Astrocyte of the cerebellum (primary cell): ENCODE measurements at places on chromosomes 3 and 15.

DNA sequence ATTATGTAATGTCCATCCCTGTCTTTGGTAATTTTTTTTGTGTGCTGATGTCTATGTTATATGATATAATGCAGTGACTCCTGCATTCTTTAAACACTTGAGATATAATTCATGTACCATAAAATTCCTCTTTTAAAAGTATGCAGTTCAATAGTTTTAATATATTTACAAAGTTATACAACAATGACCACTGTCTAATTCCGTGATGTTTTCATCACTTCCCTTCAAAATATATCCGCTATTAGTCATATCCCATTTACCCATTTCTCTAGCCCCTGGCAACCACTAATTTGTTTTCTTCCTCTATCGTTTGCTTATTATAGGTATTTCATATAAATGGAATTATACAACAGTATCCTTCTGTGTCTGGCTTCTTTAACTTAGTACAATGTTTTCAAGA, 64.9 kb upstream of the SUCLG2 start:
- no peak for DNase-seq

- no peak for DNase-seq
Measured at GRCh38 chr3:31043184-31043819, 148.8 kb upstream of the GADL1 start.

DNA sequence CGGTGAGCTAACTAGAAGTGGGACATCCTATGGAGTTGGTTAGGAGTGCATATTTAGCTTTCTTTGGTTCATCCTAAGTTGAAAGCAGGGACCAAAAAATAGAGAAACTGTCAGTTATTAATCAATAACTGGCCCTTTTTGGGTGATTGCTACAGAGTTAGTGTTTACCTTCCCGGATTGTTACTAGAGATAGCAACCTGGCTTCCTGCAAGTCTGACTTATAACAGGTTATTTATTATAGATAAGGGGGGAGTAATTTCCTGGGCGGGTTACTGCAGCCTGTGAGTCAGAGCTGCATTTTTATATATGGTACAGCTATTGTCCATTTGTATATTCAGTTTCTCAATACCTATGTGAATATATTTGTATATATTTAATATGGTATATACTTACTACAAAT, 522.0 kb downstream of the MFSD1 start:
- DNase-seq, result no peak

DNA sequence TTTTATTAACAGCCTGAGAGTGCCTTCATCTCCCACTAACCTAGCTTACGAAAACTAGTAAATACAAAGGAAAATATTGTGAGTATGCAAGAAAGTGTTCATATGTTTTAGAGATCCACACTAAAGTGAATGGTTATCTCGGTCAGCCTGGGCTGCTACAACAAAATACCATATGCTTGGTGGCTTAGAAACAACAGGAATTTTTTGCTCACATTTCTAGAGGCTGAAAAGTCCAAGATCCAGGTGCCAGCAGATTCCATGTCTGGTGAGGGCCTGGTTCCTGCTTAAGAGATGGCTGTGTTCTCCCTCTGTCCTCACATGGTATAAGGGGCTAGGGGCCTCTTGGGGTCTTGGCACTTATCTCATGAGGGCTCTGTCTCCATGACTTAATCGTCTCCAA, 20.5 kb upstream of the SLC30A4 start:
- DNase-seq, result no peak

- no peak for DNase-seq
Measured at GRCh38 chr3:43923104-43923882, 232.6 kb downstream of the ABHD5 start.
